ENCODE measurements at places on chromosomes 2 and 18.
A peak's percentile ranks its signal among the peaks of the same experiment; 100 is the strongest.

DNA sequence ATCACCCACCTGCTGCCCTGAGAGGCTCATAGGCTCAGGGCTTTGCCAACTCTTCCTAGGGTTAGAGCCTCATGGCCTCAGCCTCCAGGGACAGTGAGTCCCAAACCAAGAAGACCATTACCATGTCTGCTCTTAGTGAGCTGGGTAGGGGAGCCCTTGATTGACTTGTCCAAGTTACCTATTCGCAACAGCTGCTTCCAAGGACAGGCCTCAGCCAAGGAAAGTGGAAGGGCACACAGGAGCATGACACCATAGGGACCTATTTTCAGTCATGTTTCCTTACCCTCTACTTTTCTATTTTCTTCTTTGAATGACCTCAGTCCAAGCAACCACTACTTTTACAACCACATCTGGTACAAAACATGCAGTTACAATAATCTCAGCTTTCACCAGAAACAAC lies 81.6 kb downstream of the LBH start:
- no peak for DNase-seq

DNA sequence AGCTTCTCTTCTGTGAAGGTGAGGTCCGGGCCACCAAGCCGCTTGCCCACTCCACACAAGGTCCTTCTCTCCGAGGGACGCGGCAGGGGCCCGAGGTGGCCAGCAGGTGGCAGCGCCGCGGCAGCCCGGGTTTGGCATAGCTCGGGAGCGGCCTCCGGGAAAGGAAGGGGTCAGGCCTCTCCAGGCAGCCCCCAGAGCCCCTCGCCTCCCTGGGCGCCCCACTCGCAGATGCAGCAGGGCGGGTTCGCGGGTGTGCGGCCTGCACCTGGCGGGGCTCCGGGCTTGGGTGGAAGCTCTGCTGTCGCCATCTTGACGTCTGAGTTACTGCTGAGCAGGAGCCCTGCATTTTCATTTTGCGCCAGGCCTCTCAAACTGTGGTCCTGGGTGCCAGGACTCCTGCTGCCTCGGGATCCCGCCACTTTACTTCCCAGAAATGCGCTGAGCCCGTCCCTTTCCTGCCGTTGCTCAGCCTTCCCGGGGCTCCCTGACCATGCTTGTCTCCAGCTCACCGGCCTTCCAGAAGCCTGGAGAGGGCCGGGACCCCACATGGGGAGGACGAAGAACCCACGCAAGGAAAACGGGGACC lies 18.6 kb upstream of the NCL start:
- no peak for DNase-seq

DNA sequence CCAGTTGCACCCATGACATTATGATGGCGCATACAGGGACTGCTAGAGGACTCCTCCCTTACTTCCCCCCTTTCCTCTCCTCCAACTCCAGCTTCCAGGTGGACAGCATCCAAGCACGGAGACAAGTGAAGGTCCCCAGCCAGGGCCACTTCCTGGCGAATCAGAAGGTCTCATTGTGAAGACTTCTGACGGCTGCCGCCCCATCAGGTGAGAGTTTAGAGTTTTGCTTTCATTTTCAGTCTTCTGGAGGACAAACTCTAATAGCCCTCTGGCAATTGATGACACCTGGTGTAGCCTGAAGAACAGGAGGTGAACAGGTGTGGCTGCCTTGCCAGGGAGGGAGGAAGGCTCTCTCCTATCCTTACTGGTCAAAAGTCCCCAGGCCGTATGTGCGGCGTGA lies 77.3 kb upstream of the KCNH7 start:
- no peak for DNase-seq

DNA sequence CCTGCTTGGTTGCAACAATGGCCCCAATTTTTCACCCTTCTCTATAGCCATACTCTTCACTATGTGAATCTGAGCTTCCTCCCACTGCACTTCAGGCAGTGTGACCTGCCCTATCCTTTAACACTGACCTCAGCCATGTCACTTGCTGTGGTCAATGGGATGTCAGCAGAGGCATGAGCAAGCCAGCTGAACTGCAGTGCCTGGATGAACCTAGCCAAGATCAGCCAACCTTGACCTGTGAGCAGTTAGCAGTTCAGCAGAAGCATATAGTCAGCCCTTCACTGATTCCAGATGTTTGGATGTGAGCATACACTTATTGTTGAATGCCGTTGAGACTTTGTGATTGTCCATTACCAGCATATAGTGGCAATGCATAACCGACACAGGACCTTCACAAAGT lies 63.4 kb upstream of the BOD1L2 start:
- DNase-seq, result no peak

- peak; percentile 8 for DNase-seq
Measured at GRCh38 chr2:78999406-78999805, 26.1 kb upstream of the REG3G start.

- DNase-seq, result no peak
Measured at GRCh38 chr2:17182399-17182798, 335.8 kb downstream of the RAD51AP2 start.

DNA sequence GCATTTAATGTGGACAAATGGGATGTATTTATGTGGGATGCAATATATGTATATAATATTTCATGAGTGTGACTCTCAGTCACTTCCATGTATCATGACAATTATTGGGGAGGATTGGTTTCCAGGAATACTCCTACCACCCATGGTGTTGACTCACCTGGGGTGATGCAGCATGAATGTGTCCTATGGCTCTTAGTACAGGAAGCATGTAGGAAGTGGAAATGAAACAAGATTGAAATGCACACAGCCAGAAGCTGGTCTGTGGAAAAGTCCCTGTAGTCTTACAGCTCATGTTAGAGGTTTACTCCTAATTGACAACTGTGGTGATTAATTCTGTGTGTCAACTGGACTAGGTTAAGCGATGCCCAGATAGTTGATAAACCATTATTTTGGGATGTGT lies 89.3 kb upstream of the HAAO start:
- no peak for DNase-seq

DNA sequence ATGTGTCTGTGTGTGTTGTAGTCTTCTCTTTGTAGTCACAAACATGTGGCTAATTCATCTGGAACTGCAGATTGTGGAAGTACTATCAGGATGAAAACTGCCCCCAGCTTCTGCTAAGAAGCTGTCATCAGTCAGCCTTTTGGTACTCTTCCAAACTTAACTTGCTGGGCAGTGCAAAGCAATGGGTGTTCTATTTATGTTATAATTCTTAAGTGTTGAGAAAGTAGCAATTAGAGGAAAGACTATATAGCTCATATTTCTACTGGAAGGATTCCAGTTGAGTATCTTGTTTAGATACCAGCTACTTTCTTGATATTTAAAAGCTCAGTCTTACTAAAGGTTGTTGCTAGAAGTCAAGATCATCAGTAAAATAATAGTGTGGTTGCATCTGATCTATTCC lies 52.1 kb downstream of the SLC38A11 start:
- DNase-seq, result peak; percentile 41

DNA sequence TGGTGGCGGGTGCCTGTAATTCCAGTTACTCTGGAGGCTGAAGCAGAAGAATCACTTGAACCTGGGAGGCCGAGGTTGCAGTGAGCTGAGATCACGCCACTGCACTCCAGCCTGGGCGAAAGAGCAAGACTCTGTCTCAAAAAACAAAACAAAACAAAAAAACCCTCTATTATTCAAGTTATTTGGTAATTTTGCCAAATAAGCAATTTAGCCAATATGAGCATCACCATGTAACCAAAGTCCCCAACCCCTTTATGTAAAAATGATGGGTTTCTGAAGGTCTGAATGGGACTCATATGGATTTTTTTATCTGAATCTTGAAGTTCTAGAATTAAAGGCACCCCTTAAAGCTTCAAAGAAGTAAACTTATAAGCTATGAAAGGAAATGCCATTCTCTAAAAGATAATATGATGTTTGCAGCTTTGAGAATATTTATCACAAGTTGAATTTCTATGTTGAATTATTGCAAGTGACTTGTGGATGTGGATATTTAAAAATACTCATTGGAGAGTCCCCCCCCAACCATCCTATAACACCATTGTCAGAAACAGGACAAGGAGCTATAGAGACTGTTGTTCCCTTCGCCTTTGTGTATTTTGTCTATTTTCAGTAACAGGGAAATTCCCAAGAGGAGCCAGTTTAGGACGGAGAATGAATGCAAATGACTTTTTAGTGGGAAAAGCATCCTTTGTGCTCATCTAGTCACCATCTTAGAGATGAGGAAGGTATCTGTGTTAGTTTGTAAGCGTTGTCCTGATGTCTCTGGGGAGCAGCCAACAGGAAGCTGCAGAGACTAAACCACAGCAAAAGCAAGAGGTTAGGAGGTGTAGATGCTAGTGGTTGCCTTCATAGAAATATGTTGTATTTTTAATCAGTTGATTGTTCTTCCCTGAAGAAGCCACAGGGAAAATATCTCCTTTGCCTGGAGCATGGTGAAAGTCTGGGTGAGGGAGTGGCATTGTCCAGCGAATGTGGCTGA lies 68.3 kb downstream of the TET3 start:
- no peak for DNase-seq

DNA sequence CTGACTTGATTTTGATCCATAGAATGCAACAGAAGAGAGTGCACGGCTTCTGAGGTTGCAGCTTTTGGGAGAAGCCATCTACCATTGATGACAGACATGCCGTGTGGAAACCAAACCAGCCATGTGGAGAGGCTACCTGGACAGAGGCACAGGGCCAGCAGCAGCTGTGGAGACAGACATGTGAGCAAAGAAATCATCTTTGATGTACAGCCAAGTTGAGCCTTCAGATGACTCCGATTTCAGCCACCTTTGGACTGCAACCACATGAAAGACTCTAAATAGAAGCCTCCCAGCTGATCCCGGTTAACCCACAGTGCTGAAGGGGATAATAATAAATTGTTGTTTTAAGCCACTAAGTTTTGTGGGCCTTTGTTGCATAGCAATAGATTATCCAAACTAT lies 54.2 kb downstream of the TSN start:
- DNase-seq, result no peak

- no peak for DNase-seq
Measured at GRCh38 chr2:168286535-168286934, 39.1 kb upstream of the STK39 start.

DNA sequence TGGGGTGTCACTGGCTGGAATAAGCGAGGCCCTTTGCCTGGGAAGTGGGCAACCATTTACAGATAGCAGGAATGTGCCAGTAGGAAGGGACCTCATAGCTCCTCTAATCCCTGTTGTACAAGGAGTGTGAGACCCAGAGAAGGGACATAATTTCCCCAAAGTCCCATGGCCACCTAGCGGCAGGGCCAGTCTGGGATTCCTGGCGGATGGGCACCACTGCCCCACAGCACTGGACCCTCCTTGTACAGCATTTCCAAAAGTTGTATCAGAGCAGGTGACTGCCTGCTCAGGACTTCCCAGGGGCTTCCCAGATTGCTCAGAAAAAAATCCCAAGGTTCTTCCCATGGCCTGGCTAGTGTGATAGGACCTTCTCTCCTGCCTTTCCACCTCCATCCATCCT lies 185.8 kb downstream of the GLI2 start:
- no peak for DNase-seq

- no peak for DNase-seq
Measured at GRCh38 chr2:61906186-61906470, 654 bp downstream of the COMMD1 start.

GRCh38 chr2:70708376-70709199 lies 59.4 kb downstream of the ADD2 start:
- DNase-seq, result no peak

DNA sequence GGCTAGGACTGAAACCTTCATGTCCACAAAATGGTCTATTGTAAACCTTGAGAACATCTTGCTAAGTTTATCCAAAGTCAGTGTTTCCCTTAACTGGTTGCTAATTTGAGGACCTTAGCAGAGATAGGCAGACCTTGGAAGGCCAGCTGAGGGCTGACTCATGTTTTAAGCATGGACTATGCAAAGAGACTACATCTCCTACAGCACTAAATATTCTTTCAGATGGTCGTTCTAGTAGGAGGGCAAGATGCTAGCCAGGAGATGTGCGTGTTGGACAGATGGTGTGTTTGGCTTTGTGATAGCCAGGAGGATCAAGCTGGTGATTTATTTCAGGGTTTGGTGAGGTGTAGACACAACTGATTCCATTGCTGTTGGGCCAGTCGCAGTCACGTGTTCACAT lies 75.8 kb downstream of the NRP2 start:
- DNase-seq, result no peak

GRCh38 chr18:41906528-41907146 lies 48.4 kb upstream of the PIK3C3 start:
- DNase-seq, result peak; percentile 75

- DNase-seq, result no peak
Measured at GRCh38 chr18:48800876-48801727, 149.7 kb downstream of the SMAD7 start.

- no peak for DNase-seq
Measured at GRCh38 chr2:133675-134593, 87.6 kb upstream of the FAM110C start.

DNA sequence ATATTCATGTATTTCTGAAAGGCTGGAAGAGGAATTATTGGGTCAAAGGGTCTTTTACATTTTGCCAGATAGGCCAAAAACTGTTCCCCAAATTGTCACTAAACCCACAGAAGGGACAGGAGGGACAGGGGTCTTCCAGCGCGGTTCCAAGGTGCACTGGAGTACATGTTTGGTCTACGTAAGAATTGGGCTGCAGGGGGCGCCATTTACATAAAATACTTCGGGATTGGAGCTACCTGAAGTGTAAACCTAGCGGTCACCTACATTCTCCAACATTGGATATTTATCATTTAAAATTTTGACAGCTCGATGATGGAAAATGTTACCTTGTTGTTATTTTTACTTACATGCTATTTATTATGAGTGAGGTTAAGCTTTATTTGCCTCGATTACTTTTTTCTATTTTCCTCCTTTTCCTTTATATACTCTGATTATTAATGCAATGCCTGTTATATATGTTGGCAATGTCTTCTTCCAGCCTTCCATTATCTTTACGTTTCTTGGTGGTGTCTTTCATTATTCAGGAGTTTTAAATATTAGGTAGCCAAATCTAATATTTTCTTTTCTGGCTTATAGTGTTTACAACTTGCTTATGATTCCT lies 43.0 kb upstream of the RAB6C start:
- no peak for DNase-seq

- no peak for DNase-seq
Measured at GRCh38 chr18:40523287-40523686, 1431.7 kb upstream of the PIK3C3 start.

GRCh38 chr2:112256654-112257053 lies 1.8 kb upstream of the ZC3H8 start:
- no peak for DNase-seq
